ENCODE measurements at places on chromosomes 12 and 14.

GRCh38 chr14:39607978-39608377 is 175.7 kb upstream of the FBXO33 start:
- no peak for DNase-seq

GRCh38 chr14:100132161-100132902 is 27.1 kb downstream of the DEGS2 start:
- DNase-seq = no peak

DNA sequence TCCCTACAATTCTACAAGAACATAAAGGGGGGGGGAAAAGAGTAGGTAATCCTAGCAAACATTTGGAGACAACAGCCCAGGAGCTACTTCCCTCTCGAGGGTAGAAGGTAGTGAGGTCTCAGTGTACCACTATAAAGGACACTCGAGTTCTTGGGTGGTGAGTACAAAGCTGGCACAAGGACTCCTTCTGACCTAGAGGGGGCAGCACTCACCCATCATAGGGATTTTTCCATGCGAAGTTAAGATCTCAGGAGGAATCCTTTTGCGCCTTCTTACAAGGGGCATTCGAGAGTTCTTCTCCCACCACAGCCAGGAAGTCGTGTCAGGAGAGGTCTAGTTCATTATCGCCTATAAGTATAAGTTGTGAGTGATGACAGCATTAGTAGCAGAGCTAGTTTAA is 200.2 kb upstream of the RBM19 start:
- no peak for DNase-seq

- no peak for DNase-seq
Observed at GRCh38 chr14:30440961-30441360, 118.0 kb upstream of the G2E3 start.

- DNase-seq = no peak
Observed at GRCh38 chr12:22409377-22410164, 75.1 kb upstream of the ST8SIA1 start.

DNA sequence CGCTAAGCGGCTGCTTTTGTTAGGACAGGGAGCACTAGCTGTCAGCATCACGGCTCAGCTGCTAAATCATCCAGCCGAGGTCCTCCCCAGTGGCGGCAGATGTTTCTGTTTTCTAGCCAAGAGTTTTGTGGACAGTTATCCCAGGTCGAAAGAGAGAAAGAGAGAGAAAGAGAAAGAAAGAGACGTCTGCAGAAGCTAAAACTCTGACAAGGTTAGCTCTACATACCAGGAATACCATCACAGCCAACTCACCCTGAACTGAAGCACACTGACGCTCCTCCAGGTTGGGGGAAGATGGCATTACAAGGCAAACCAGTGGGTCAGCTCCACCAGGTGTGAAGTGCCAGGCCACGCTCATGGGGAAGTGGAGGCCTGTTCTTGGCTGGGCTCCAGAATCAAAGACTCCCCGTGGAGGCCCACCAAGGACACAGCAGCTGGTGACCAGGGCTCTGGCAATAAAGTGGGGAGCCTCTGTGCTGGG is 64.9 kb upstream of the DICER1 start:
- no peak for DNase-seq

GRCh38 chr12:92301356-92301755 is 155.7 kb upstream of the BTG1 start:
- no peak for DNase-seq

DNA sequence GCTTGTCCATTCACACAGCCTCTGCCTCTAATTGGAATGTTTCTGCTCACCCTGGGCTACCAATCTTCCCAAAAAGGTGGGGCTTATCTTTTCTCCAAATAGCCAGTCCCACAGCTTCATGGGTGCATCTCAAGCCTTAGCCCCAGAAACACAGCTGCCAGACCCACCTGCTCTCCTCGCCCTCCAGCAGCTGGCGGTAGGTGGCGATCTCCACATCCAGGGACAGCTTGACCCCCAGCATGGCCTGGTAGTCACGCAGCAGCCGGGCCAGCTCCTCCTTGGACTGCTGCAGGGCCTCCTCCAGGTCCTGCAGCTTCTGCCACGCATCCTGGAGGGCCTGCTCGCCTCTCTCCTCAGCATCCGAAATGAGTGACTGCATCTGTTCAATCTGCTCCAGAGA is 11.1 kb downstream of the KRT77 start:
- no peak for DNase-seq

- DNase-seq = no peak
Observed at GRCh38 chr14:64775081-64775777, 71.0 kb downstream of the PLEKHG3 start.

- DNase-seq = no peak
Observed at GRCh38 chr12:81957631-81958030, 198.5 kb upstream of the PPFIA2 start.

GRCh38 chr12:118175823-118176447 is 40.0 kb downstream of the PEBP1 start:
- DNase-seq = peak; percentile 52

- DNase-seq = no peak
Observed at GRCh38 chr12:127803545-127803944, 463.4 kb upstream of the TMEM132C start.

DNA sequence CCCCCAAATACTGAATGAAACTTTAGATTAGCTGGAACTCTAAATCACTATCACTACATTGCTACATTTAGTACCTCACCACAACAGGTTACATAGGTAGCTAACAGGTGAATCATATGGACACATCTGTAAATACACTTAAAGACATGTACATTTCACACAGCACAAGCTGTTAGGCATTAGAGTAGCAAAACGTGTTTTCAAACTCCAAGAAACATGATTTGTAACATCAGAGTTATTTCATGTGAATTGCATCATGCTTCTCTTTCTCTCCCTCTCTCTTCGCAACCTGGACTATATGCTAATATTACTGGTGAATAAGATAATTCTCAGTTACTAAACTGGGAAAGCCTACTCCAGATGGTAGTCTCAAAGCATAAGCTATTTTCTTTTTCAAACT is 4.3 kb downstream of the SEL1L start:
- no peak for DNase-seq

DNA sequence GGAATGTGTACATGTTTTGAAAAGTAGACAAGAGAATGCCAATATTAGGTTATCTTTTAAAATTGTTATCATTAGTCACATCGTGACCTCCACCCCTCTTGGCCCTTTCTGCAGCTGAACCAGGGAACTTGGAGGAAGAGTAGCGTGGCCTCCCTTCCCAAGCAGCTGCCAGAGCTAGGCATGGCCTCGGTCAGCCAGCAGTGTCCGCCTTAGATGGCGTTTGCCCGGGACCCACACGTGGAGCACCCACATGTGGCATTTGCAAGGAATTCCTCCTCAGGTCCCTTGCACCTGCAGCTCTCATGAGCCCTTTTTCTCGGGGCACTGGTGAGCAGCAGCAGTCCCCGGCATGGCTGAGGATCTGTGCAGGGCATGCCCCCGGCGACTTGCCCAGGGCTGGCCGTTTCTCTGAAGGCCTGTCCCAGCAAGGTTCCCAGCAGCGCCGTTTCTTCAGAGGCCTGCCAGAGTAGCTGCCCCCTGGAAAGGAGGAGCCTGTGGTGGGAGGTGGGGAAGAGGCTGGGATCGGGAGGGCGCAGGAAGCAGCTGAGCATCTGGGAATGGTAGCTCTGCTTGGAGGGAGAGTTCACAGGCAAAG is 10.8 kb downstream of the JDP2 start:
- DNase-seq = no peak

GRCh38 chr12:19198272-19198671 is 68.7 kb downstream of the PLEKHA5 start:
- no peak for DNase-seq

DNA sequence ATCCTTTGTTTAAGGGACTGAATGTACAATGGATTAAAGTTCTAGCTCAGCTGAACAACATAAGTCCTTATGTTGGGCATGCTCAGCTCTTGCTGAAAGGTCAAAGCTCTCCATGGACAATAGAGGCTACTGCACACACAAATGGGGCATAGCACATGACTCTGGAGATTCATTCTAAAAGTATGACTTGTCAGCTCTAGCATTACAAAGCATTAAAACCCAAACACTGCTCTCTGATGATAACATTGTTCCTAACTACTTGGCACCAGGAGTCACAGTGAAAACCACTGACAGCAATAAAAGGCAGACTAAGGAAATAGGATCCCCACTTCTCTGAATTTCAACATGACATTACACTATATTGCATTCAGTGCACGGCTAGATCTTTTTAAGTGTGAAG is 21.9 kb upstream of the FSCB start:
- DNase-seq = no peak

- DNase-seq = no peak
Observed at GRCh38 chr12:106585521-106586277, 2.9 kb downstream of the RFX4 start.

GRCh38 chr12:109681986-109682707 is 31.5 kb upstream of the FAM222A start:
- DNase-seq = no peak

GRCh38 chr12:91210144-91210543 is 27.5 kb upstream of the DCN start:
- DNase-seq = no peak

DNA sequence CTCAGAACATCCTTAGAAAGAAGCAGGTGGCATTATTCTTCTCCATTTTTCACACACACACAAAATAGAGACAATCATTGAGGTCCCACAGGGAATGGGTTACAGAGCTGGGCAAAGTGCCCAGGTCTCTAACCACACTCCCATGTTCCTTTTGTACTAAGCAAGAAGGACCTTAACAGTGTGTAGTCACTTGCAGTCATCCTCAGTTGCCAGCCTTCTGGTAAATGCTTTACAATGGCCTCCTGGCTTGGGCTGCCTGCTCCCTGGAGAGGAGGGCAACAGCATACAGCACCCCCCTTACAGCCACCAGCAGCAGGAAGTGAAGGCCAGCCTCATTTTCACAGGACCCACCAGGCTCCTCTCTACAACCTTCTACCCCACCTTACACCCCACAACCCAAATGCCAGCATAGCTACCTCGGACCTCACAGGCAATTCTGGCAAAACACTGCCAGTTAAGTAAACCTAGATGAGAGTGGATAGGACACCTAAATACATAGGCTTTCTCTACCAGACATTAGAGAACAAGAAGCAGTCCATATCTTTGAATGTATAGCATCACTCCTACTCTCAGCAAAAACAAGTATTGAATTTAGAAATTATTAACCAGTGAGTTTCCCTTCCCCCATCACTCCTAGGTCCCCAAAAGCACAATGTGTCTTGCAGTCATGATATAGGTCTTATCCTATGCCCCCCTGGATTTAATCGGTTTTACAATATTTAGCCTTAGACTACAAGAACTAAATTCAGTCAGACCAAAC is 88.1 kb downstream of the PPP2R5E start:
- peak; percentile 45 for DNase-seq

DNA sequence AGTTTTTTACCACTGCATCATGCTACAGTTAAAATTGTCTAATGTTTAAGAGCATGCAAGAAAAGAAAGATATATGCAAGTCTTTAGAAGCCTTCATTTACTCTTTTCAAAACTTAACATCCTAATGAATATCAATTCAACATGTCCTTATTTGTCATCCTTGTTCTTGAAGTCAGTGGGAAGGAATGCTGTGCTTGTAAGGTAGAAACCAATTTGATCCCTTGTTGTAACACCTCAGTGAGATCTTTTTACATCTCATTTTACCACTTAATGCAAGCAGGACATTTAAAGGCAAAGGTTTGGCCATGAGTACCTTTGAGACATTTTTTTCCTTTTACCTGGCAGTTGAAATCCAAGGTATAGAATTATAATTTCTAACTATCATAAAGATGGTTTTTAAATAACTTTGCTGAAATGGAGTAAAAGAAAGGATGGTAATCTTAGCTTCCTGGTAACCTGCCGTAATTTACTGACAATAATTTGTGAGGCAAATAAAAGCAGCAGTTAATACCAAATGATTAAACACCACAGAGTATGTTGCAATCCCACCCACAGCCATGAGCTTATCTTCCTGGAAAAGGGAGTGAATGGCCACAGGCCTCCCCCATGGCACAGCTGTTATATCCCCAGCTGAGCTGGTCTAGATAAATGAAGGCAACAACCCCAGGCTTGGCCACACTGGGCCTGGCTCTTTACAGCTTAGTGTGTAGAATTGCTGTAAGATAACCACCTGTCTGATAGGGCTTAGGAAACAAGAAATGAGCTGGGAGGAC is 33.2 kb upstream of the STRN3 start:
- DNase-seq = peak; percentile 74

GRCh38 chr12:1305791-1306500 is 288.4 kb downstream of the FBXL14 start:
- DNase-seq = peak; percentile 37

DNA sequence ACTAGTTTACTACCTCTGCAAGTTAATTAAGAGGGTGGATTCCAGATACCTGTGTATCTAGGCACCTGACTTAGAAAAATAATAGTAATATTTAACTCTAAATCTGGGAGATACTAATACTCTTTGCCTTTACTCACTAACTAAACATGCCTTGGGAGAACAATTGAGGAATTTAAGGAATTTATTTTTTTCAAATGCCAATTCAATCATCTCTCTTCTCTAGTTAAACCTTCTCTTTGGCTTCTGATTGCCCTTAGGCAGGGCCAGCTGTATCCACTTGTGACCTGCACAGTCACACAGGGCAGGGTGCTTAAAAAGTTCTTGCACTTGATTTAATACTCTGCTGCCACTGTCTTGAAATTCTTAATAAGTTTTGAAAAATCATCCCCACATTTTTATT is 142.4 kb downstream of the PLCZ1 start:
- no peak for DNase-seq

DNA sequence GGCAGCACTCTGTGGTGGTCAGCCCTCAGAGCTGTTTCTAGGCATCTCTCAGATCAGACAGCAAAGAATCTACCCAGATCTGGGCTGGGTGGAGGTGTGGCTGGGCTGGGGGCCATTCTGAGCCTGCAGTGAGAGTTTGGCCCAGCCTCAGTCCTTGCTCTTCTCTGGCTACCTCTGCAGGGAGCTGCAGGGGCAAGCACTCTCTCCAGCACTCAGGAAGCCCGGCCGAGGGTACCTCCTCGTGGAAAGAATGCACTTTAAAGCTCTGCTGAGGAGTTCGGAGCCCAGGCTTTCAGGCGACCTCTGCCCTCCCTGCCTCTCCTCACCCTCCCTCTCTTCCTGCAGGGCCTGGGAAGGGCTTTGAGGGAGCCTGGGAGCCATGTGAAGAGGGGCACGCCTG is 31.2 kb downstream of the IL31 start:
- no peak for DNase-seq

- no peak for DNase-seq
Observed at GRCh38 chr12:131378176-131378842, 332.6 kb upstream of the SFSWAP start.

GRCh38 chr12:33514893-33515292 is 75.3 kb upstream of the SYT10 start:
- no peak for DNase-seq

GRCh38 chr14:68331426-68331825 is 461.4 kb downstream of the ZFP36L1 start:
- peak; percentile 17 for DNase-seq

- no peak for DNase-seq
Observed at GRCh38 chr14:32075672-32076277, 1.3 kb upstream of the ARHGAP5 start.

DNA sequence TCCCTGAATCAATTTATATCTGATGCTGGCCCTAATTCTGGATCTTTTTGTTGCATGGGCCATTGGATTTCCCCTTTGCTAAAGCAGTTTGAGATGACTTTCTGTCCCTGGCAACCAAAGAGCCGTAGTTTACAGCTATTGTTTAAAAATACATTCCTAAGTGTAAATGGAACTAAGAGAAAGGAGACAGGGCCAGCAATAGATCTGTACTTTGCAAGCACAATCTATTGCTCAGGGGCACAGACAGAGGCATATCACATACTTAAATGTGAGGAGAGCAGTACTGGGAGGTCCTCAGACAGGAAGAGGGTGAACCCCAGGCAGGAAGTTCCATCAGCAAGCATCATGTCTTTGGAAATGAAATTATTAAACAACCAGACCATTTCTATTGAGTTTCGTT is 126.6 kb downstream of the ZFP36L1 start:
- no peak for DNase-seq

Data from Kasumi-1 (cell line).